NCI-H2227 treated with DMSO at 0.1 percent for 48 hours (cell line): ENCODE measurements at places on chromosomes 12 and 14.

DNA sequence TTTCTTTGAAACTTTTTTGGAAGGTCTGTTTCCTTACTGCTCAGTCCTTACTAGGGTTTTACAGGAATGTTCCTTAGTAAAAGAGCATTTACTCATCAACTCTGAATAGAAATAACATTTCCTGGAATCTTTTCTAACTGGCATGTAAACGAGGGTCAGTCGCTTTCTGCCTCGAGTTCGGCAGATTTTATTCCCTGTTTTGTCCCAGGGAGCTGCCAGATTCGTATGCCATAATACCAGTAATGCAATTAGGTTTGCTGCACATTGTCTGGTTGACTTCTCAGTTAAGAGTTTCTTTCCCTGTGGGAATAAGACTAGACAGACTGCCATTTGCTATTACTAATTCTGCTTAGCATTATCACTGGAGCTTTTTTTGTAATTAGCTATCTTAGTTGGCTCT, 91.9 kb downstream of the VRK1 start:
- peak; percentile 77 for DNase-seq

GRCh38 chr12:14952299-14952921, 9.0 kb downstream of the ARHGDIB start:
- no peak for DNase-seq

DNA sequence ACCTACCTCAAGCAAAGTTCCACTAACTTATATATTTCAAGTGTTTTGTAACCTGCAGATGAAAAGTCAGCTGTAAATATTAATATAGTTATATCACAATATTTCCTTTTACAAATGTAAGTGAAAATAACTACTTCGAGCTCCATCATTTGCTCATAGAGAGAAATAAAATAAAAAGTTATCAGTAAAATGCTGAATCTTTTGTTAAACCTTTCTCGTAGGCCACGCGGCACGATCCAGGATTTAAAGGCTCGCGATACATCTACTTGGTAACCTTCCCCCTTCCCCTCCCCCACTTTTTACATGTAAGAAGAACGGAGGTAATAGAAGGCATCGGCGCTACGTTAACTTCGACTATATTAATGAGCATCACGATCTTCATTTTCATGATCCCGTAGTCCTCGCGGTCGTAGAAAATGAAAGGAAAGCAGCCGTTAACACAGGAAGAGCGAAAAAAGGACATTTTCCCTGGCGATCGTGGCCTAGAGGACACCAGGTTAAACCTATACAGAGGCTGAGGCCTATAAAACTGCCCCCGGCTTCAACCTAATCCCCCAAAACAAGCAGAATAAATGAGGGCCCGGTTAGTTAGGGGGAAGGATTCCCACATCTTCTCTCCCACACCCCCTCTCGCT, 508 bp downstream of the HNRNPC start:
- DNase-seq, result peak; percentile 40

DNA sequence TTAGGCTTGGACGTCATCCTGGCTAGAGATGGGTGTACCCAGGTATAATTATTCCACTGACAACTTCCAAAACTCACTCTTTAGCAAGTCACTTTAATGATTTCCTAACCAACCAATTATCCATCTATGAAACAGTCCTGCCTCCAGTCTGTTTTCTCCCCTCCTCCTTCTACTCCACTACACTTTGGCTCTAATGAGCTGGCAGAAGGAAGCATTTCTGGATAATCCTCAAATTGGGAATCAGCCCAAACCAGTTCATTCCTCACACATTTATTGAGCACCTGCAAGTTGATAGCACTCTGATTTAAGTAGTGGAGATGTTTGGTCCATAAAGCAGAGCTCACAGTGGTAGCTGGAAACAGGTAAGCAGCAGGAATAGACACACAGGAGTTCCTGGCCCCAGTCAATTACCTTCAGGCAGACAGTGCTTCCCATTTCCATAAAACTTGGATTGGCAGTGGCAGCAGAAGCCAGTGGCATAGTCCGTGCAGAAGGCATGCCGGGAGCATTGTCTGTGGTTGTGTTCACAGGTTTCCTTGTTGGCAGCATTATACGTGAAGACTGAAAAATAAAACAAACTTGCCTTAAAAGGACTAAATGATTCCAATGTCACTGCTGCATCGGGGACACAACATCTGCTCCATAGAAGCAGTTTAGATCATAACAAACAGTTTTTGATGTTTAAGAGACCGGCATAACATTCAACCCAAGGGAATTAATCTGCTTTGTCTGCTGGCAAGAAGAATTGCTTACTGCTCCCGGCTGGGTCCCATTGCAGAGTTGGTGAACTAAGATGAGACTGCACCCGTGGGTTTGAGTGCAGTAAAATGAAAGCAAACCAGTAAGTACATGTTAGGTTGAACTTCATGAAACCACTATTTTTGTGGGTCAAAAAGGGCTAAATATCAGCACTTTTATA, 26.2 kb downstream of the NID2 start:
- no peak for DNase-seq

DNA sequence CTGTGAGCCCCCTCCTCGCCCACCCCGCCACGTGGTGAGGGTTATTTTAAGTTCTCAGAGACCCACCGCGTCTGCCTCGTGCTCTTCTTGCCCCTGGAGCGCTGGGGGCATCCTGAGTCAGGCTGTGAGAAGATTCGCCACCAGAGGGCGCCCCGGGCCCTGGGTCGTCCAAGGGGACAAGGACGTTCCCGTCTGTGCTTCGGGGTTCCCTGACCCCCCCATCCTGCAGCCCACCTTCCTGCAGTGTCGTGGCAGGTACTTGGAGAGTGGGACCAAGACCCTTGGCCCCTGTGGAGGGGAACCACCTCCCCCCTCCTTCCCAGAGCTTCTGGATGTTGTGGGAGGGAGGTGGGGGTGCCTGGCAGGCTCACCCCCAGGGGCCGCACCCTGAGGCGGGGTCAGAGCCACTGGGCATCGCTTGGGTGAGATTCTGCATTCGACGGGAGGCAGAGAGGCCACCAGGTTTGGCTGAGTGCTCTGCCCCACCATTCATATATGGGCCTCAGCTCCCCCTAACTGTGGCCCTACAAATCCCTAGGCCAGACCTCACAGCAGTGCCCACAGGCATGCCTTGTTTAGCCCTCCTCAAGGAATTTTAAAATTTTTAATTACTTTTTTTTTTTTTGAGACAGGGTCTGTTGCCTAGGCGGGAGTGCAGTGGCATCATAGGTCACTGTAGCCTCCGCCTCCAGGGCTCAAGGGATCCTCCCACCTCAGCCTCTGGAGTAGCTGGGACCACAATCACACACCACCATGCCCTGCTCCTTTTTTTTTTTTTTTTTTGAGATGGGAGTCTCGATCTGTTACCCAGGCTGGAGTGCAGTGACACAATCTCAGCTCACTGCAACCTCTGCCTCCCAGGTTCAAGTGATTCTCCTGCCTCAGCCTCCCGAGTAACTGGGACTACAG, 17.0 kb downstream of the RHOF start:
- no peak for DNase-seq

DNA sequence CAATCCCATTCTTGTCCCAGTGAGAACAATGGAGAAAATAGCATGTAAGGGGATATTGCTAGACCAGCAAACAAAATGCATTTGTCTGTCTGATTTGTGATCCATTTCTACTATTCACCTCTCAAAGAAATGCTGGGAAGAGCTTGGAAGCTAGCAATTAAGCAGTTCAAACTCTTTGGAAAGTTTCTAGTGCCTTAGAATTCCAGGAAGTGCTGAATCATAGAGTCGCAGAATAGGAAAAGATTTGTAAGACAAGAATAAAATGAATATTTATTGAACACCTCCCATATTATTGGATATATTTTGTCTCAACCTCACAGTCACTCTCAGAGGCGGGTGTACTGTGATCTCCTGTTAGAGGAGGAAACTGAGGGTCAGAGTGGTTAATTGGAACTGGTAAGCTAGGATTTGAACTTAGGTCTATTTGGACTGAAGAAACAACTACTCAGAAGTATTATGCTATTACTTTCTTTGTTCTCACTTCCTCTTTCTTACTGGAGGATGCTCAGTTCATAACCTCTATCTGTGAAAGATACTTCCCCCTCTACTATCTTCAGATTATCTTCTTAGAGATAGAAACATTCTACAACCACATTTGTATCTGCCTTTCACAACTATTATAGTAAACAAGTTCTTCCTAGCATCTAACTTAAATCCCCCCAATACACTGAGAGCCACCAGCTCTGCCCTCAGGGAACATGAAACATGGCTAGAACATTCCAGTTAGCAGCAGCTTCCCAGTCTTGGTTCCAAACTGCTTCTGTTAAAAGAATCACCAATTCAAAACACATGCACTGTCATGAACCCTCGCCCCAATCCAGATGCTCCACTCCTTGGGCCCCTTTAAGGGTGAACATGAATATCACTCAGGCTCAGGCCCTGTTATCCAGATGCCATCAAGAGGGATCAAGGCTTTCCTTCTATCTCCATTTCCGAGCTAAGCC, 64.2 kb downstream of the DRAM1 start:
- no peak for DNase-seq

- no peak for DNase-seq
These were observed 41.3 kb downstream of the IFNG start for GRCh38 chr12:68118096-68118755.

DNA sequence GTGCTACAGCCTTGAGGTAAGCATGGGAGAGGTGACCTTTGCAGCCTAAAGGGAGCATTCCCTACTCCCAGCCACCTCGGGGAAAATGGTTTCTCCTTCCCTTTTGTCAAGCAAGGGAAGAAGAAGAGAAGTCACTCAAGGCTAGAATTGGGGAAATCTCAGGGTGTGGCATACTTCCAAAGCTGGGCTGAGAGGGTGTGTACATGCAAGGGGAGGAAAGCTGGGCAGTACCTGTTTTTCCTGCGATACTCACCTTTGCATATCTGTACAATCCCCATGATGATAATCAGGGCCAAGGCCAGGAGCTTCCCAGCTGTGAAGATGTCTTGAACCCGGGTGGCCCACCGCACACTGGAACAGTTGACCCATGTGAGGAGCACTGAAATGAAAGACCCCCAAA, 23.8 kb upstream of the CEBPE start:
- DNase-seq, result no peak

GRCh38 chr12:52321418-52321817, 220 bp upstream of the KRT83 start:
- DNase-seq, result no peak

- DNase-seq, result no peak
These were observed 318.4 kb downstream of the SYT1 start for GRCh38 chr12:79183003-79183402.

DNA sequence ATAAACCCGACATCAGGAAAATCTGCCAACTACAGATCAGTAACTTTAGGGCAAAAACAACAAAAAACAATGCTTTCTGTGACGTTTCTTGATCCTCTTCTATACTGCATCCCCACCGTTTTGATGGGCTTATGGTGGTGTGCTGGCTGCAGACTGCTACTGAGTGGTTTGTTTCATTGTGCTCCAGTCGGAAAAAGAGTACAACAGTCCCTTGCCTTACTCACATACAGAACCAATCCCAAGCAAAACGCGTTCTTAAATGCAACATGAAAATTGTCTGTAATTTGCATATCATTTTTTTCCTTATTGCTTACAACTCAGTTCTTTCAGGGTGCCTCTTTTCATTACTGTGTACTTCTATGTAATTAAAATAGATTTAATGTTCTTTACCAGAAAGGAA, 2.3 kb downstream of the ETV6 start:
- no peak for DNase-seq

GRCh38 chr12:60197589-60197988, 601.8 kb downstream of the SLC16A7 start:
- no peak for DNase-seq

DNA sequence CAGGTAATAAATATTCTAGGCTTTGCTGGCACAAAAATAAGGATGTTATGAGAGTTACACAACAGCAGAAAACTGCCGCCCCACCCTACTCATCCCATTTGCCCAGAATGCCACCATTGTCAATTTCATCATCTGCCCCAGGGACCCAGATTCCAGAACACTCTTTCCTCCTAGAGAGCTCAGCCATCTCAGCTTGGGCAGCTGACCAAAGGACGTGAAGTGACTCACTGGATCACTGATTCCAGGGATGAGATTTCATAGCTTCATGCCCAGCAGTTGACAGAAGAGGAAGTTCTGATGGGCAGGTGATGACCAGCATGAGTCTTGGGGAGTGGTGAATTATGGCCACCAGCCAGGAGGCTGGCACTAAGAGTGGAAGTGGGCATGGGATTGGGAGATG, 450.3 kb downstream of the RMST start:
- no peak for DNase-seq

DNA sequence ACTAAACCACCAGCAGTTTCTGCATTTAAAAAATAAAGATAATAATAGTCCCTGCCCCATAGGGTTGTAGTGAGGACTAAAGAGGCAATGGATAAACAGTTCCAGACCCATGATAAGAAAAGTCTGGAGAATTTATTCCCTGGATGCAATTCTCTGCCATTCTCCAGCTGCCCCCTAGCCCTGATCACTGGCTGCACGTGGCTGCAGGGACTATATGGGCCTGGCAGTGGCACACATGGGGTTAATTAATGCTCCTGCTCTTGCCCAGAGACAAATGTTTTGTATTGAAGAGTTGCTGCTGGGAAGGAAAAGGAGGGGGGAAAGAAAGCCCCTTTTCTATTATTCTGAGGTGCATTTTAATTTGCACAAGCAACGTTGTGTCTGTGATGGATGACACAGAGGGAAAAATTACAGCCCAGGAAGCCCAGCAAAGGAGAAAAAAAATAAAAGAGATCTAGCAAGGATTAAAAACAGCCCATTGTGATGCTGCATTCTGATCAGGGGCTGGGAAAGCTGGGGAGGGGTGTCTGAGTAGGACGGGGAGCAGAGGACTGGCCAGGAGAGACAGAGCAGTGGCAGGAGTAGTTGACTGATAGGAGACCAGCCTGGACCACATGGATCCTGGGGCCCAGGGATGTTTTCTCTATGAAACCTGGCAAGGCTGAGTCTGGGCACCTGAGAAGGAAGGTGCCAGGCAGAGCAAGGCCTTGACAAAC, 149.3 kb downstream of the ESRRB start:
- DNase-seq, result no peak

- no peak for DNase-seq
These were observed 101.0 kb downstream of the RALGAPA1 start for GRCh38 chr14:35708062-35708461.

DNA sequence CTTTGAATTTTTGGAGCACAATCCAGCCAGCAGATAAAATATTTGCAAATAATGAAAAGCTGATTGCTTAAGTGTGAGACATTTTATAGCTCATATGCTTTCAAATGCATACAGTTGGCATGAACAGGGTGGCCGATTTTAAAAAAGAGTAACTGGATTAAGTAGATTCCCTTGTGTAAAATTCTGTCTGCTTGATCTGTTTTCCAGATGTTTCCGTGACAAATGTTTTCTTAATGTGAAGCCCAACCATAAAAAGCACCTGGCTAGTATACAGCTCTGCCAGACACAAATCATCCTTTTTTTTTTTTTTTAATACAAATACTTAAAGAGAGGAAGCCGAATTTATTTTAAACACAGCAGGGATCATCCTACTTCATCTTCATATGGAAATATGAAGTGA, 440.7 kb downstream of the CCER1 start:
- peak; percentile 5 for DNase-seq

DNA sequence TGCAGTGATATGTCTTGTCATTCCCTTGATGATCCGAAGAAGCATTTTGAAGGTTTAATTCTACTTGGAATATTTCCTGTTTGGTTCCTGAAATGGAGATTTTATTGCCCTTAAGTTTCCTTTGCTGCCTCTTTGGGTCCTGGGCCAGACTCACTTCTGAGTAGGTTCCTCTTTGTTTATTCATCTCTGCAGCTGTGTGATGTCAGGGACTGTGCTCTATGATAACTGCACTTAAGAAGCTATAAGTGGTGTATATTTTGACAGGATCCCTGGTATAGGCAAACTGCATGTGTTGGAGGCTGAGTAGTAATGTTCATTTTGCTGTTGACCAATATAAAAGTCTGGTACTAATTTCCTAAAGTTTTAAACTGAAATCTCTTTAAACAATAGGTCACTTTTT, at the start of gene KLRC4:
Gene KLRC4 (minus strand): TSS at position 366 of the 400 bp plus-strand sequence. CDS start 182 bp downstream, at position 184.
- no peak for DNase-seq
